Stimulated activated CD8-positive, alpha-beta memory T cell treated with anti-CD3 and anti-CD28 coated beads, Interleukin-2, amount 100 ng/mL, for 1 hour (primary cell): ENCODE measurements at places on chromosomes 6 and 20.

- DNase-seq: no peak
Observed at GRCh38 chr6:33112148-33112547, 36.4 kb downstream of the HLA-DPB1 start.

GRCh38 chr6:64691064-64691463 is 1016.0 kb downstream of the EYS start:
- DNase-seq: no peak

GRCh38 chr6:11323666-11324452 is 91.4 kb upstream of the NEDD9 start:
- no peak for DNase-seq

DNA sequence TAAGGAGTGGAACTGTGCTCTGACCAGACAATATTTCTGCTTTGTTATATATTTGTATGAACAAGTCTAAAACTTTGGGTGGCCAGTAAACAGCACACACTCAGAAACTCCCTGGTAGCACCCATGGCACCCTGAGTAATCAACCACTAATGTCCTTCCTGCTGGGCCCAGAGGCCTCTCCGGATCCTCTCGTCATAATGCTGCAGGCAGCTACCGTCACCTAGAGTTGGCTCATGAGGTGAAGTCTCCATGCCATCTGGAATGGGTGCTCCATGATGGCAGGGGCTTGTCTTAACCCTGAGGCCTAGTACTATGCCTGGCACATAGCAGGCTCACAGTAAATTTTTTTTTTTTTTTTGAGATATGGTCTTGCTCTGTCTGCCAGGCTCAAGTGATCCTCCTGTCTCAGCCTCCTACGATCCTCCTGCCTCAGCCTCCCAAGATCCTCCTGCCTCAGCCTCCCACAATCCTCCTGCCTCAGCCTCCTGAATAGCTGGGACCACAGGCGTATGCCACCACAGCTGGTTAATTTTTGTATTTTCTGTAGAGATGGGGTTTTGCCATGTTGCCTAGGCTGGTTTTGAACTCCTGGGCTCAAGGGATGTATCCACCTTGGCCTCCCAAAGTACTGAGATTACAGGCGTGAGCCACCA is 3.0 kb upstream of the SDCBP2 start:
- no peak for DNase-seq

DNA sequence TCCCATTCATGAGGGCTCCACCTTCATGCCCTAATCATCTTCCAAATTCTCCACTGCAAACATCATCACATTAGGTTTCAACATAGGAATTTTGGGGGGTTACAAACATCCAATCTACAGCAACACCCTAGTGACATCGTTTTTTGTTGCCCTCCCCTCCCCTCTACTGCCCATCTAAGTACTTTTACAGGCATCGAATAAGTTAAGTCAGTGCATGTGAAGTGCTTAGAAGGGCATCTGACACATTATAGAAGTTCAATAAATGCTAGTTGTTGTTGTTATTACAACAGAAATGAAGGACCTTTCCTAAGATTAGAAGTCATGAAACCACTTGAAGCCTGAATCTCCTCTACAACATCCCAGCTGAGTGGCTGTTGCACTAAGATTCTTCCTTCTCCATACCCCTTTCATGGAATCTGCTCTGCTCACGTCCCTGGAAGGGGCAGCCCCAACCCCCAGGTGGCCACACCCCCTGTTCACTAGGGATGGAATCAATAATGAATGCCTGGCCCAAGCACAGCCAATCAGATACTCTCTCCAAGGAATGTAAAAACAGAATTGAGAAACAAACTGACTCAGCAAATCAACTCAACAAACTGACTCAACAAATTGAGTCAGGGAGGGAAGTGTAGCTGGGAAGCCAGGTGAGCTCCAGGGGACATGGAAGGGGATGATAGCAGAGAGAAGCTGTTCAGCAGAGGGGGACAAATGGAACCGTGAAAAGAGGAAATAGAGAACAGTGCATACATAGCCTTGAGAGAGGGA is 3.9 kb upstream of the LRP11 start:
- no peak for DNase-seq

GRCh38 chr6:16239798-16240123 is 1.4 kb downstream of the GMPR start:
- DNase-seq: no peak

- no peak for DNase-seq
Observed at GRCh38 chr6:15462717-15463525, 199.9 kb downstream of the DTNBP1 start.

- no peak for DNase-seq
Observed at GRCh38 chr20:47868744-47869143, 83.5 kb upstream of the SULF2 start.

DNA sequence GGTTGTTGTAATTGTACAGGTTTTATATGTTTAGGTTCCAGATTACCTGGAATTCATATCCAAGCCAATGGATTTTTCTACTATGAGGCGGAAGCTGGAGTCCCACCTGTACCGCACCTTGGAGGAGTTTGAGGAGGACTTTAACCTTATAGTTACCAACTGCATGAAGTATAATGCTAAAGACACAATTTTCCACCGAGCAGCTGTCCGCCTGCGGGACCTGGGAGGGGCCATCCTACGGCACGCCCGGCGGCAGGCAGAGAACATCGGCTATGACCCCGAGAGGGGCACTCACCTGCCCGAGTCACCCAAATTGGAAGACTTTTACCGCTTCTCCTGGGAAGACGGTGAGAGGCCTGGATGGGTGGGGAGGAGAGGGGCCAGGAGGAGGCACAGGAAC is 13.6 kb downstream of the BRPF3 start:
- DNase-seq: no peak

GRCh38 chr6:131937226-131937625 is 13.9 kb downstream of the CCN2 start:
- DNase-seq: no peak

GRCh38 chr6:37850260-37850659 is 30.7 kb downstream of the ZFAND3 start:
- no peak for DNase-seq

DNA sequence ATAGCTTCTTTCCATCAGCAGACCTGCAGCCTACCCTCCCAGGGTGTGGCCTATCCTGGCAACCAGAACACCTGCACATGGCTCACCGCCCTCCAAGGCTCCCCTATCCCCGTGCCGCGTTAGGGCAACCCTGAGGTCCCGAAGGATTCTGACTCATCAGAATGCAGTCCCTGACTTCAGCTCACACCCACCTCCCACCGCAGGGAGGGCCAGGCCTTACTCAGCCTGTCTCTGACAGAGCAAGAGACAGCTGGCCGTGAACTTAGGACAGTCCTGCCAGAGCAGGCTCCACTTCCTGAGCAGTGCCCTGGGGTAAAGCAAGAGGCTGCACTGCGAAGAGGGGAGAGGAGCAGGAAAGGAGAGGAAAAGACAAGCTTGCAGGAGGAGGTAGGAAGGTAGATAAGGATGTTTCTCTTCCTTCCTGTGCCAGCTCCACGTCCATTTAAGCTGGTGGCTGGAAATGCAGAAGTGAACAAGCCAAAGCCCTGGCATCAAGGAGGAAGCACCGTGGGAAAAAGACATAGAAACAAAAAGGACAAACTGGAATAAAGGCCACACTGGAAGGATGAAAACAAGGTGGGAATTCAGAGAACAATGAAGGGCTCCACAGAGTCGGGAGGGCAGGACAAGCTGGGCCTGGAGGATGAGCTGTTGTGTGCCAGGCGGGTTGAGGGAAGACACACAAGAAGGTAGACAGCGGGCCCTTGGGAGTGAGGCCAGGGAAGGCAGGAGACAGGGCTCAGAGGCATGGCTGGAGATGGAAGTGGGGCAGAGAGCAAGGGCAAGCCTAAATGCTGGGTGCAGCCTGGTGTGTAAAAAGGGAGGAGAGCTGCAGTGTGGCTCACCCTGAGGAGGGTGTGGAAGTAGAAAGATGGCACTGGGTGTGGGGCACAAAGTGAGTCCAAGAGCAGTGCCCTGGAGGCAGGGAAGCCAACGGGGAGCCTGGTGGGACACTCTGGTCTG is 102.7 kb downstream of the SLC23A2 start:
- DNase-seq: no peak

DNA sequence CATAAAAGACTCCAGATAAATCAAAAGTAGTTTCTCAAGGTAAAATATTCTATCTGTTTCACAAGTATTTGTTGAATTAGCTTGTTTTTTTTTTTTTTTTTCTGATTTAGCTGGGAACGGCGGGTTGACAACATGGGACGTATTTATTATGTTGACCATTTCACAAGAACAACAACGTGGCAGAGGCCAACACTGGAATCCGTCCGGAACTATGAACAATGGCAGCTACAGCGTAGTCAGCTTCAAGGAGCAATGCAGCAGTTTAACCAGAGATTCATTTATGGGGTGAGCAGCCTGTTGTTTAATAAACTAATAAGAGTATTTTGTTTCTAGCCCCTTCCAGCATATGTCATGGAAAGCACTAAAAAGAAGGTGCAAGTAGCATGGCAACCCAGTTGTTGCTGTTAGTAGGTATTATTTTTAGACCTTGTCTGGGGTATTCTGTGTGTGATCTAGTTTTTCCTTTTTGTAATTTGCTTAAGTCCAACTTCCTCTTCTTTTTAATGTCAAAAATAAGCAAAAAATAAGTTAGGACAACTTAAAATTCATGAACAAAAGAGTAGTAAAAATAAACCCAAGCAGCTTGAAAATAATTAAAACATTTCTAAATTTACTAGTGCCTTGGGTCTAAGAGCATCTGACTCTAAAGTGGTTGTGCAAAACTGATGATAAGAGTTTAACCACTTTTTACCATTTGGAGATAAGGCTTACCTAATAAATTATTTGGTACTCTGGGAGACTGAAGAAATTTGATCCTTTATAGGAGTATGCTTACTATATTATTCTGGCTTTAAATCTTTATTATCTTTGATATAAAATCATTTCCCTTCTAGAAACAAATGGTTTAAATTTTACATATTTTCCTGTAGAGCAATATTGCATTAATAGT is 70.8 kb upstream of the DYNLRB1 start:
- DNase-seq: no peak

DNA sequence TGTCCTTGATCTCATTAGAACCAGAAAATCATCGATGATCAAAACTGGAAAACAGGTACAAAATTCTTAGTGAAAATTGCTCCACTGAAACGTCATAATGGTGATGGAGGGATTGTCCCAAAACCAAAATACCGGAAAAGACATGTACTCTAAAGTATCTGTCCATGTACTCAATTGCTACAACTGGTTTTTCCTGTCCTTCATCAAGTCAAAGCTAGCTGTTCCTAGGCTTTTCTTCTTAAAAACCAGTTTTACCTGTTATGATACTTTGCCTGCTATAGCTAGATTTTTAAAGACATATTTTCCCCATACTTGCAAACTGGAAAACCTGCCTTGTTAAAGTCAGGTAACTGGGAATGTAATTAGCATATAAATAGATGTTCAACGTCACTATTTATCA is 50.5 kb upstream of the LRRC1 start:
- DNase-seq: no peak

- DNase-seq: no peak
Observed at GRCh38 chr20:57570920-57571319, 10.0 kb downstream of the PCK1 start.

GRCh38 chr6:112717401-112717800 is 370.3 kb downstream of the RFPL4B start:
- DNase-seq: no peak

GRCh38 chr6:142187209-142187608 is 40.1 kb downstream of the VTA1 start:
- no peak for DNase-seq

- no peak for DNase-seq
Observed at GRCh38 chr6:130158056-130158455, 64.7 kb downstream of the SAMD3 start.
